Kidney epithelial cell (primary cell): ENCODE measurements at places on chromosomes 4 and X.
A peak's percentile ranks its signal among the peaks of the same experiment; 100 is the strongest.

DNA sequence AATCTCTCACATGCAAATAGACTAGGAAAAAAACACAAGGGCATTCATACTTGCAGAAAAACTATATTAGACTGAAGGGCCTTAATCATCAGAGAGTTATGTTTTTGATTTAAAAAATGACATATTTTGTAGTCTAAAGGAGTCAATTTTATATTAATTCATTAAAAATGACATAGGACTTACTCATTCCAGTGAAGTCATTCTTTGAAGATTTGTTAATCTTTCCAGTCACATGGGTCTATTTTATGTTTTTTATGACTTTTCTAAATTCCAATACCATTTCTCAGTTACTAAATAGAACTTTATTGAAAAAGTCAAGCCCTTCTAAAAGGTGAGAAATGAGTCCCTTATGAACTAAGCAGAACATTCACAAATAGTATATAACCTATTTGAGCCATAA is 743.8 kb upstream of the INTU start:
- DNase-seq = no peak

- DNase-seq = peak; percentile 32
Observed at GRCh38 chrX:77910108-77910840, at the start of gene ATP7A. TSS of gene ATP7A (plus strand) at chrX:77910693. CDS start at chrX:77971642, 60,949 bp downstream.

- peak; percentile 34 for DNase-seq
Observed at GRCh38 chrX:41145920-41146608, 60.8 kb downstream of the USP9X start.

DNA sequence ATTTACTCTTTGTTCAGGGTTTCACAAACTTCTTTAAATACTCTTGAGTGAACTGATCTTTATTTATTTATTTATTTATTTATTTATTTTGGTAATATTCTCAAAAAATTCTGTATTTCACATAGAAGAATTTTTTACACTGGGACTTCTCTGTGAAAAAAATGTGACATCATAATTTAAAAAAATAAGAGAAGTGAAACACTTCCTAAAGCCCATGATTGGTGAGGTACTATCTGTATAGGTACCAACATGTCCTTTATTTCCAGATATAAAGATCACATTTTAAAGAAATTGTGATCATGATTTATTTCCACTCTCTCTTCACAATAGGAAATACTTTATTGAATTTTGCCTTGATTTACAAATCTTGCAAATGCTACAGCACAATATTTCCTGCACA is 497.1 kb downstream of the FAT4 start:
- no peak for DNase-seq

DNA sequence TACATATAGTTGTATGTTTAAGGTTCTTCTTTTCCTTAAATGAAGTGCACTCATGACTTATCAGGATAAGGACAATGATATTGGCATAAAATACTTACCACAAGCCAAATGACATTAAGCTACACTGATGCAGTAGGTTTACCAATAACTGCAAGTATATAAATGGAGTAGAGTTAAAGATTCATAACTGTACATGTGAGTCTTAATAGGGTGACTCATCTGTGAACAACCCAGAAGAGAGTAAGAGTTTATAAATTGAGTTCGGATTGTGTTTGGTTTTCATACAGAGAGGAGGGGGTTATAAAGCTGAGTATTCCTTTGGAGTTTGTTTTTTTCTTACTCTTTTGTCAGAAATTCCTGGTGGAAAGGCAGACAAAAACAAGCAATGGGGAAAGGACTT is 144.8 kb downstream of the TLL1 start:
- no peak for DNase-seq
